Stimulated activated CD8-positive, alpha-beta memory T cell treated with anti-CD3 and anti-CD28 coated beads, Interleukin-7, amount 100 ng/mL, for 4 hours (primary cell): ENCODE measurements at places on chromosomes 7 and 10.

GRCh38 chr7:152145853-152146466 is 120.5 kb downstream of the GALNT11 start:
- no peak for DNase-seq

GRCh38 chr7:76189276-76189675 is 12.4 kb upstream of the SRRM3 start:
- no peak for DNase-seq

DNA sequence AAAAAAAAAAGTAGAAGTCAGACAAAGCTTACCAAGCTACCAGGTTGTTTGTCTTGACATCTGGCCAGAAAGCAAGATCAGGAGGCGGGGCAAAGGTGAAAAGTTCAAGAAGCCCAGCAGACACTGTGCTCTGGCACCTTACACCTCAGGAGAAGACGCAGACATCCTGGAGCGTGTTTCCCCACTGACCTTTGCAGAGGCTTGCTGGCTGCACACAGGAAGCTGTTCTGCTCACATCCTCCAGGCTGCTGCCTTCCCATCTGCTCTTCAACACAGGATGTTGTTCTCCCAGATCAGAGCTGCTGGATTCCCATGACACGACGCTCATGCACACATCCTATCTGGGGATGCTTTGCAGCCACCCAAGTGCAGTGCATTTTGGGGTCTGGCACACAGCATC is 174.4 kb upstream of the KIAA1217 start:
- DNase-seq = no peak

DNA sequence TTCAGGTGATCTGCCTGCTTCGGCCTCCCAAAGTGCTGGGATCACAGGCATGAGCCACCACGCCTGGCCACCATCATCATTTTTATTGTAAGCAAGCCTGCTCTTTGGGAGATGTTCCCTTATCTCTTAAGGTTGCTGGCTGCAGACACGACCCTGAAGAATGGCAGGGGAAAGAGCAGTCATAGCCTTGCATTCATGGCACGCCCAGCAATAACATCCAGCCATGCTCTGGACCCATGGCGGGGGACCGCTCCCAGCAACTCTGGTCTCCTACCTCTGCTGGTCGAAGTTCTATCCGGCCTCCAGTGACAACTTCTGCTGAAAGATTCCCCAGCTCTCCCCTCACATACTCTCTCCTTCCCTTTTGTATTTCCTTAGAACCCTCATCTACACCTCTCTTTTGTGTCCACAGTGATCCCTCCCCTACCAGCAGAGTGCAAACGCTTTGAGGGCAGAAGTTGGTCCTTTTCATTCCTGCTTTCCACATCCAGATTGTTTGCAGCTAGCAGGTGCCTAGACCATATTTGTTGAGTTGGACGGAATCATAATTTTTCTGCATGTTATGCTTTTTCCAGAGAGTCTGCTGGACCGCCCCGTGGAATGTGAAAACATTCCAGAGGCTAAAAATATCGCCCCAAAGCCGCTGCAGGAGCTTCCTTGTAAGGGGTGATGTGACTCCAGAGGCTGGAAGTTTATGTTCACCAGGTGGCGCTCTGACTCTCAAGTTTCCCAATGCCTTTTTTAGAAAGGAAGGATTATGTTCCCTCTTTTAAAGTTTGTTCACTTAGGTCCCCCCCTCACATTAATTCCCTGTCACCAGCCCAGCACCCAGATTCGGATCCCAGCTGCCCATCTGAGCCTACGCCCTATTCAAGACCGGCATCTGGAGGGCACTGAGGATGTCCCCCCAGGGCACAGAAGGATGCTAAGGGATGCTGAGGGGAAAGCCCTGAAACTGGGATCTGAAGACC is 4.3 kb upstream of the MARVELD1 start:
- no peak for DNase-seq

GRCh38 chr10:116741391-116742351 is 695 bp downstream of the HSPA12A start:
- DNase-seq = no peak

- DNase-seq = no peak
Observed at GRCh38 chr7:157409149-157409752, 72.4 kb downstream of the DNAJB6 start.

GRCh38 chr10:22752272-22752889 is 38.0 kb upstream of the PIP4K2A start:
- DNase-seq = no peak

- no peak for DNase-seq
Observed at GRCh38 chr10:76396134-76396533, 964.7 kb downstream of the LRMDA start.

DNA sequence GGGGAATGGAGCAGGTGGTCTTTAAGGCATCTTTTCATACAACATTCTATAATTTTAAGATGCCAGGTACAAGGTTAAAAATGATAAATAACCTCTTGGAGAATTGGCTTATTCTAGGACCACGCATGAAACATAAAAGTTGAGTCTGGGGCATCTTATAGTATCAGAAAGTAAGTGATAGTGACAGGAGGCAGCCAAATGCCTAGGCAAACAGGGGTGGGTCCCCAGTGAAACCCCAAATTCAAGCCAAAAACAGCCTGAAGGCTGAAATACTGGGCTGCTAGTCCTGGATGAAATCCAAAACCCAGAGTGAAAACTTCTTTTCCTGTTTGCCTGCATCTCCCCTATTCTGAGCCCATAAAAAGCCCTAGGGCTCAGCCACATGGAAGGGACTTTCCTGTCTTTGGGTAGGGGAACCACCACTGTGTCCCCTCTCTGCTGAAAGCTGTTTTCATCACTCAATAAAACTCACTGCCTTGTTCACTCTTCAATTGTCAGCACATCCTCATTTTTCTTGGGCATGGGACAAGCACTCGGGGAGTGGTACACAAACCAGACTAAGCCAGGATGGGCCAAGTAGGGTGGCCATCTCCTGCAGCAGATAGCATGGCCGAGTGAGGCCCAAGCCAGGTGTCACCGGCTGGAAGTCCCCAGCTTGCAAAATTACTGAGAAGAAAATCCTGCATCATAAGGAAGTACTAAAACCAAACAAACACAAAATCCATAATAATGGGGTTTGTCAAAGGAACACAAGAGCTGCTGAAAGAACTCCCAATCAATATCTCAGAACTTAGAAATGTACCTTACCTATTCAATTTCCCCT is 241.6 kb upstream of the GALNT17 start:
- DNase-seq = no peak

GRCh38 chr10:70227548-70228320 is 5.5 kb downstream of the PPA1 start:
- DNase-seq = no peak

- no peak for DNase-seq
Observed at GRCh38 chr7:25580141-25580540, 351.9 kb upstream of the NPVF start.

GRCh38 chr10:123062726-123063125 is 53.9 kb downstream of the ACADSB start:
- DNase-seq = no peak

GRCh38 chr7:150986099-150986512 is 4.7 kb upstream of the NOS3 start:
- DNase-seq = no peak

DNA sequence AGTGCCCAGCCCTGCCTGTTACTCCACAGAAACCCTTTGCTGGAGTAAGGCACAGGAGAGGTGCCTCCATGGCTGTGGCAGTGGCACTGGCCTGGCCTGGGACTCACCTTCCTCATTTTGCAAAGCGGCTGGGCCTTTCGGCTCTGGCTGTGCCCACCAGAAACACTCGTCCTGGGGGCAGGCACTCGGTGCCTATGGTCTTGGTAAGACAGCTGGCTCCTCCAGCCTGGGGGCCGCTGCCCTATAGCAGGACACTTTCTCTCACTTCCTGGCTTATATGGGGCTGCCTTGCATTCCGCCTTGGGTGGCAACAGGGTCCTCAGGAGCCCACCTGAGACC is 13.2 kb downstream of the ZMIZ1 start:
- DNase-seq = no peak

DNA sequence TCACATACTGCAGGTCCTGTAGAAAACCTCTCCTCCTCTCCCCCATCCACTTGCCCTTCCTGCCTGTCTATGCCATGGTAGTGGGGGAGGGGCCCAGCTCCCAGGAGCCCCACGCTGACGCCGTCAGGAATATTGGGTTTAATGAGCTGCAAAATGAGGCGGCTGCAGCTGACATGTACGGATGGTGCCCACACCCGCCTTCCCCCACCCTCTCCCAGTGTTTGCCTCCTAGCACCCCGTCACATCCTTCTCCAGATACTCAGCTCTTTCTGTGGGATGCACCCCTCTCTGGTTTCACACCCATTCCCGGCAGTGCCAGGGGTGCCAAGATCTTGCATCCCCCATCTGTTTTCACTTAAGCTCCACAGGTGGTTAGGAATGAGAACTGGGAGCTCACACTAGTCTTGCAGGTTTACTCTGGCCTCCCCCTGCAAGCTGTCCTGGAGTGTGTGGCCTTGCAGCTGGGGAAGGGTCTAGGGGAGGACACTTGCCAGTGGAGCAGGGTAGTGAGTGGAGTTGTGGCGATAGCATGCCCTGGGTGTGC is 26.1 kb downstream of the GBX1 start:
- DNase-seq = no peak

DNA sequence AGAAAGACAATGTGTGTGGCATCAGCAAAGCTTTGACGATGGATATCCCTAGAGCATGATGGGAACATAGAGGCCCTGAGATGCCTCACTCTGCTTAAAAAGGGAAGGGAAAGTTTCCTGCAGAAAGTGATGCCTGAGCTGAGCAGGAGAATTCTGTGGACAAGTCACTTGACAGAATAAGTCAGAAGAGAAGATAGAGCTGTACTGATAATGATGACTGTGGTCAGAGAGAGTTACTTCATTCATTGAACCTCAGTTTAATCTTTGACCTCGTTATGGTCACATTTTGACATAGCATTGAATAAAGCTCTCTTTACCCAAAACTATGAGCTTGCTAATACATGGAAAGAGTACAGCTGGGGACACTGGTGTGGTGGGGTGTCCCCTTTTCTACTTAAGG is 7.6 kb downstream of the CUBN start:
- no peak for DNase-seq

- DNase-seq = no peak
Observed at GRCh38 chr10:35684586-35684985, 42.5 kb upstream of the FZD8 start.

DNA sequence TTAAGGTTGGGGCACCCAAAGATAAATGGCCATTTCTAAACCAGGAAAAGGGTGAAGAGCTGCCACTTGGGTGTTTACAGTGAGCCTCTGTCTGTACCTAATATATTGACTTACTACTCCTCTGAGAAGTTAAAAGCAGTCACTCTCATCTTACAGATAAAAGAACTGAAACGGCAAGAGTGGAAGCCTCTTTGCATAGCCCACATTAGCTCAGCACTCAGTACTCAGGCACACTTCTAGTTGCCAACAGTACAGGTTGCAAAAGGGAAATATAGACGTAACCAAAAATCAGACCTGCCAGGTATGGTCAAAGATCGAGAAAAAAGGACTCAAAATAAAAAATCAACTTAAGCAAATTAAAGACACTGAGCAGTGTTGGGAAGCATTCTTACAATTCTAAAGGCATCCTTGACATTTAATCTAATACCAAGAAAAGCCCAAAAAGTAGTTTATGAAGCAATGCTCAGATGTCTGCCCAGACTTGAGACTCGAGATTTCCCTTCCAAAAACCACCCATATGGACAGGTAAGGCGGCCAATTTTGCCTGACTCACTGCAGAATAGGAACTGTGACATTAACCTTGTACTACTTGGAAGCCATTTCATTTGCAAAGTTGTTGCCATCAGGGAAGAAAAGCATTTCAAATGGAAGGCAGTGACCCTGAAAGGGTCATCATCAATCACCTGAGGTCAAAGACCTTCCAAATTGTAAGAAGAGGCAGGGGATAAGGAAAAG is 139.3 kb downstream of the SLC25A13 start:
- no peak for DNase-seq

- DNase-seq = no peak
Observed at GRCh38 chr10:103467406-103467805, 8.7 kb upstream of the CALHM1 start.

DNA sequence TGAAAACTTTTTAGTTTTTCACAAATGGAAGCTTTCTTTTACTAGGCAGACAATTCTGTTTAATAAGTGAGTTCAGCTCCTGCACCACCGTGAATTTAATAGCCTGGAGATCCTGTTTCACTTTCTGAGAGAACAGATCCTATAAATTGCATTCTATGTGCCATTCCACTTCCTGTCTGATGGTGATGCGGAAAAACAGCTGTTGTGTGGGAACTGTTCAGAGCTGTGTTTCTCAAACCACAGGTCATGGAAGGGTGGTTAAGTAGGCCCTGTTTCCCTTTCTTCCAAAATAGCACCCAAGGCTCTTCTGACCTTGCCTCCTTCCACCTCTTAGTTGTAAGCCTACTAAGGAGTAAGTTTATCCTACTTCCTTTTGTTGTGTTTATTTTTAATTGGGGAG is 97.2 kb upstream of the DKK1 start:
- no peak for DNase-seq

DNA sequence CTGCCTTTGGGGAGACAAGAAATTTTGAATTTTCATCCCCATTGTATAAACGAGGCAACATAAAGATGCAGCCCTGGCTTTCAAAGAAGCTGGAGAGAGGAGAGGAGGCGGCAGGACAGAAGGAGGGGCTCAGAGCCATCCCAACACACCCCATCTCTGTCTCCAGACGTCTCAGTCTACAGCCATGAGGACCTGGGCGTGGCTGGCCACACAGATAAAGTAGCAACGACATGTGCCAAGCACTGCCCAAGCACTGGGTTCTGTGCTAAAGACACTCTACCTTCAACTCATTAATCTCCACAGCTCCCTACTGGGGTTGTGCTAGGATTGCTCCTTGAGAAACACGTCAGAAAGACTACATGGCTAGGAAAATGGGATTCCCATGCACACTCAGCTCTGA is 65.2 kb downstream of the DLG5 start:
- no peak for DNase-seq

DNA sequence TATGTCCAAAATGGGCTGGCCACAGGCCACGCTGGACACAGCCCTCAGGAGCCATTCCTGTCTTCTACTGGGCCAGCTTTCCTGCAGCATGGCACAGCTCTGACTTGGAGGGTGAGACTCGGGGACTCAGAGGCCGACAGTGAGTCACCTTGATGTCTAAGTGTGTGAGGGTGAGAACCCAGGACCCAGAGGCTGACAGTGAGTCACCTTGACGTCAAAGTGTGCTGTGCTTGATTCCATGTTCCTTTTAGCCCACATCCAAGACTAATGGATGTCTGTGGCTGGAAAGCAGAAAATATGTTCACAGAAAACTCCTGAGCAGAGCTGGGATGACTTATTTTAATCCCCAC is 6.0 kb upstream of the FAM170B start:
- no peak for DNase-seq

DNA sequence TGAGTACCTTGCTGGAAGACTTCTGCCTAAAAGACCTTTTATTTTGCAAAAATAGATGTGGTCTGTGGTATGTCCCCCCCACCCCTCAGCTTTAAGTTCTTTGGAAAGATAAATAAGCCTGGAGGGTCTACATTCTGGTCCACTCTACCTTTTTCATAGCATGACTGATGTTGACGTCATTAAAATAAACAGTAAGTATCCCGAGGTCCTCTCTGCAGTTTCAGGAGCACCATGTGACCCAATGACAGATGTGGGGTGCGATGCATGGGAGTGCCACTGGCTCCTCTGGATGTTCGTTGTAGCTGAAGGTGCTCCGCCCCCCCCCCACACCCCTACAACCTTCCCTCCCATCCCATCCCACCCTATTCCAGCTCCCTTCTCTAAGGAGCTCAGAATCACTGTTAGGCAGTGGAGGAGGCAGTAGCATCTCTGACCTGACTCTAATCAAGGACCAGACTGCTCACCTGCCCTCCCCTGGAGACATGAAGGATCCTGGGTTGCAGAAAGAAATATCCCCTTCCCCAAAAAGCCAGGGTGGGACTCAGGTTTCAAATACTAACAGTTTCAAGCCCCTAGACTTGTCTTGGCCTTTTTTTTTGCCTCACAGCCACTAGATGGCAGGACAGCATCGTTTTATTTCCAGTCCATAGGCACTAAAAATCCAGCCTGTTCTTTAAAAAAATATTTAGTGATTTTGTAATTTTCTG is 25.1 kb downstream of the CASP7 start:
- DNase-seq = no peak
